T-helper 2 cell treated with Interferon-gamma antibody and Interleukin-4, amounts not matched to agents 5 μg/mL and 100 μg/mL, for 36 hours (primary cell): ENCODE measurements at places on chromosomes 7 and 10.

DNA sequence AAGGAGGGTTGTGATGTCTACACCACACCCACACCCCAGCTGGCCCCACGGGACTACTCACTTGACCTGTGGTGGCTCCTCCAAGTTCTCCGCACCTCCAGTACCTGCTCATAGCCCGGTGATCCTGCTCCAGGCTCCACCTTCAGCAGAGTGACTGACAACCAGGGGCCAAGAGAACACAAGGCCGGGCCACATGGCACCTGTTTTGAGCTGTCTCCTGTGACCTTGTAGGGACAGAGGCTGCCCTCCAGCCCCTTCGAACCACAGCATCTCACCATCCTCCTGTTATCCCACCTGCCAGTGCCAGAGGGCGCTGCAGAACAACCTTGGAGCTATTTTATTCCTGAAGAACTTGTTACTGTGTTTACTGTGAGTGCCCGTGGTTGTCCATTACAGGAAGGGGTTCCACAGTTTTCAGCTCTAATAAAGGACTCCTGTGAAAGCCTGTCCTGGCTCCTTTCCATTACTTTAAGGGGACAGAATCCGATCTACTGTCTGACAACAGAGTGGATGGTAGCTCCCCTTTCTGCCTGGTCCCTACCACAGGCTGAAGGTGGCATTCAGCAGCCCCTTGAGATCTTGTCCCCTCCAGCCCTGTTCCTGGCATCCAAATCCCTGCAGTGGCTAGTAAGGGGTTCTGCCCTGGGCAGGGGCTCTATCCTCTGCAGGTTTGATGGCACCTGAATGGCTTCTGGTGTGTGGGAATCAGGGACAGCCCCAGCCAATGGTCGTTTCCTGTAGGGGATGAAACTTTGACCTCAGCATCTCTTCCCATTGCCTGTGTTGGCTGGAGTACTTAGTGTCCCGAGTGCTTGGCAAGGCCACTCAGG, 50.8 kb downstream of the C10orf120 start:
- DNase-seq: peak; percentile 5

DNA sequence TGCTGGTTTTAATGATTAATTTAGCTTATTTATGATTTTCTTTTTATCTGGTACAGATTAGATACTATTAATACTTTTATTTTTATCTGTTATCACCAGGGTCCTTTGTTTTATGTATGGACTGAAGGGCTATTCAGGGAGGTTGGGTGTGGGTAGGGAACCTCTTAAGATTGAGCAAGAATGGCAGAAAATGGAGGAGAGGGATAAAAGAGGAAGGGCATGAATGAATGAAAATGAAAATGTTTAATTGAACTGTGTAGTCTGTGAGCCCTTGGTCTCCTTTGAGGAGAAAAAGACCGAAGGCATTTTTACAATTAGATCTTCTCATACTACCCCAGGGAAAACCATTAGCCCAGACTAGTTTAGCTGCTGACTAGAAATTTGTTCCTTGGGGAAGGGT, 93.1 kb downstream of the CDK14 start:
- no peak for DNase-seq

DNA sequence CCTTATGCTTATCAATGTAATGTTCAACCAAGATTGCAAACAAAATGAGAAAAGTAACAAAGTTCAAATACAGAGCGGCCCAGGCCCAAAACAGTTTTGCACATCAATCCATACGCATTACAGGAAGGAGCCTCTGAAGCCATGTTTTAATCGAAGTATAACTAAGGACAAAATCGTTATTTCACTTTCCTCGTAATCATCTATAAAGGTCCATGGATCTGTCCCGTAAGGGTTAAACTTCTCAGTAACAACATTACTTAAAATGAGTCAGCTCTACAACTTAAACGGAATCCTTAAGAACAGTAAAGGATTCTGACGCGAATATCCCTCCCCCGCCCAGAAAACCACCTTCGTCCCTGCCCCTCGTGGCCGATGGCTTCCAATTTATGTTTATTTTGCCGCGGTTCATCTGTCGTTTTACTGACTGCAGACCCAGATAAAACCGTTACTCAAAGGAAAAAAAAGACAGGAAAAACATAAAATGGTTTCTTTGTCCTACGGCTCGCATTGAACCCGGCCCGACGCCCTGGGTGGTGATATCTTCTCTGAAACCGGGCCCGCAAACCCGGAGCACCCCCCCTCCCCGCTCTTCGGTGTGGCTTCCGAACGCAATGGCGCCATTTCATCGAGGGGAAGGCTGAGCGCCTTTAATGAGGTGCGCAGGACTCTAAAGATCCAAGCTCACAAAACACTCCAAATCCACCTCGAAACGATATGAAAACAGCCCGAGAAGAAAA, 1.1 kb downstream of the HNRNPA2B1 start:
- DNase-seq: peak; percentile 56

DNA sequence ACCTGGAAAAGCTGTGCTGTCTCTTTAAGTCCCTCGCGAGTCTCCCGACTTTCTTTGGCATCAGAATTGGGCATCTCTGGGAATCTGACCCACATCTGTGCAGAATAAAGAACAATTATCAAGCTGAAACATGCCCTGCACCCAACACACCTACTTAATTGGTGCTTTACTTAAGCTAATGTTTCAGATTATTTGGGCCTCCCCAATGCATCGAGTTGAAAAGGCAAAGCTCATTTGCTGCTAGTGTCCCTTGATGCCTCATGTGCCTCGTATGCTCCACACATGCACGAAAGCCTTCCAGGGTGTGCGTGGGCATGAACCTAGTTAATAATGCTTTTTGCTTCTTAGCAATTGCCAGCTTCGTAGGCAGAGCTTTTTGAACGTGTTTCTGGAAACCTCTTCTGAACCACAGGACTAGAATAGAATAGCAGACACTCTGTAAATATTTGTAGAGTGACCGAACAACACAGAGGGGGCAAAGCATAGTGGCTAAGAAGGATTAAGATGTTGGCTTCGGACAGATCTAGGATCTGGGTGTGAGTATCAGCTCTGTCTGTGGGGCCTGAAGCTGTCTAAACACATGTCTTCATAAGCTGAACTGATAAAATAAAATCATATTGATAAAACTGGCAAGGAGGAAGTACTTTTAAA, 26.7 kb upstream of the FGFR2 start:
- no peak for DNase-seq

DNA sequence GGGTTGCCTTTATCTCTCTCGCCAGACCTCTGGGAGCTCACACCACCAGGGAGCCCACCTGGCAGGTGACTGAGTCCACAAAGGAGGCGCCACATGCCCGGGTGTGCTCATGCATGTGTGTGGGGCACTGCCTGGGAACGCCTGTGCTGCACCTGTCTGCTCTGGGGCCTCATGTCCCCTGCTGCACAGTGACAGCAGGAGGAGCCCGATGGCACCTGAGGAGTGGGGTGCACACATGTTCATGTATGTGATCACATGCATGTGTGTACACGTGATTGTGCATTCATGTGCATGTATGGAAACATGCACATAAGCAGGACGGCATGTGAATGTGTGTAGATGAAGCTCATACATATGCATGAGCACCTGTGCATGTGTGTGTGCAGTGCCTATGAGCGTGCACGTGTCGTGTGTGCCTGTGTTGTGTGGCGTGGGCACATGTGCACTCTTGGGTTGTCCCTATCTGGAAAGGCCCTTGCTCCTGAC, 22.0 kb downstream of the YKT6 start:
- no peak for DNase-seq

GRCh38 chr7:157628456-157628855, 291.7 kb downstream of the DNAJB6 start:
- no peak for DNase-seq

GRCh38 chr7:26376175-26376917, 84.7 kb downstream of the SNX10 start:
- DNase-seq: peak; percentile 33

DNA sequence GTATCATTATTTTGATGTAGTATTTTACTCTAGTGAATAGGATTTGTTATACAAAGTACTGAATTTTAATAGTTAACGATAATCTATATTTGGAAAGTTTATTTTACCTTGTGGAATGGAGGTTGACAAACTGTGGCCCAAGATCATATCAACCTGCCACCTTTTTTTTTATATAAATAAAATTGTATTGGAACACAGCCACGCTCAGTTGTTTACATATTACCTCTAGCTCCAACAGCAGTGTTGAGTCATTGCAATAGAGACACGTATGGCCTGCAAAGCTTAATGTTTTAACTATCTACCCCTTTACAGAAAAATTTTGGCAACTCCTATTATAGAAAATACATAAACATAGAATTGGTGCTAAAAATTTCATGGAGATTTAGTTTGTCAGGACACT, 239.3 kb downstream of the THSD7A start:
- DNase-seq: no peak

DNA sequence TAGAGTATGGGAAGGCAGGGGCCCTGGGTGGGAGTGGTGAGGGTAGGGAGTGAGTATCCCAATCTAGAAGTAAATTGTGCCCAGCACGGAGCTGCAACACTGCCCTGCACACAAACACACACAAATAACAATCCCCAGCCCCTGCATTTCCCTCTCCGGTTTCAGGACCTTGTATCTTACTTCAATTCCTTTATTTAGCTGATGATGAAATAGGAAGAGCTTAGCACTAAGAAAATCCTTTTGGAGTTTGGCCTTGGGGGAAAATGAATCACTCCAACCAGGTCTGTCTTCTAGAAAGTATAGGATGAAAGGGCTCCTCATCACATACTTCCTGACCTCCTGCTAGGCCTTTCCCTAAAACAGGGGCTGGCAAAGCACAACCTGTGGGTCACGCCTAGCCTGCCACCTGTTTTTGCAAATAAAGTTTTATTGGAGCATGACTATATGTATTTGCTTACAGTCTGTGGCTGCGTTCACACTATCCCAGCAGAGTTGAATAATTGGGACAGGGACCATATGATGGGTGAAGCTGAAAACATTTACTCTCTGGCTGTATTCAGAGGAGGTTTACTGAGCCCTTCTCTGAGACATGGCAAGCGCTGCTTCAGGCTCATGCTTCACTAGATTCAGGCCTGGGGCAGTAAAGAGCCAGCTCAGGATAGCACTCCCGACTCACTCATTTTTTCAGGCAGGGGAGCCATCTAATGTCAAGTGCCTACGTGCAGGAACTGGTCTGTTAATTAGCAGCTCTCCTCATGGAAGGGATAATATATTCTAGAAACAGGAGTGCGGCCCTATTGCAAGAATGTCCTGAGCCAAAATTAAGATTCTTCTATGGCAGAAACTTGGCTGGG, 111.0 kb downstream of the EGFR start:
- DNase-seq: no peak

DNA sequence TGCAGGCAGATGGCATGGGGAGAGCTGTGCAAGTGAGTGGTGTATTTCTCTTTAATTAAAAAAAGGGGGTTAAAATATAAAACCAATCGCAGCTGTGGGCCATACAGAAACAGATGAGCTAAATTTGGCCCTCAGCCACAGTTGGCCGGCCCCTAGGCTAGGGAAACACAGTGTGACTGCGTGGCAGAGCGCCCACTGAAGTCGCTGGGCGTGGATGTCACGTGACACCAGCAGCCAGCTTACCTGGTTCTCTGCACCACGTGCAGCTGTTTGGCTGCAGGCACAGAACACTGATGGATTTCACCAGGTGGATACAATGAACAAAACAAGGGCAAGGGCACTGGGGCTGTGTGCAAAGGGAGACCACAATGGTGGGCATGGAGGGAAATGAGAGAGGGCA, 119.3 kb upstream of the ZNF746 start:
- no peak for DNase-seq

- DNase-seq: no peak
Observed at GRCh38 chr10:34190580-34190979, 624.5 kb downstream of the PARD3 start.

- peak; percentile 78 for DNase-seq
Observed at GRCh38 chr10:62817766-62818425, 1.7 kb upstream of the EGR2 start.

- no peak for DNase-seq
Observed at GRCh38 chr10:6019796-6020195, 42.4 kb downstream of the IL2RA start.

GRCh38 chr10:7035126-7035761, 375.6 kb downstream of the SFMBT2 start:
- no peak for DNase-seq

DNA sequence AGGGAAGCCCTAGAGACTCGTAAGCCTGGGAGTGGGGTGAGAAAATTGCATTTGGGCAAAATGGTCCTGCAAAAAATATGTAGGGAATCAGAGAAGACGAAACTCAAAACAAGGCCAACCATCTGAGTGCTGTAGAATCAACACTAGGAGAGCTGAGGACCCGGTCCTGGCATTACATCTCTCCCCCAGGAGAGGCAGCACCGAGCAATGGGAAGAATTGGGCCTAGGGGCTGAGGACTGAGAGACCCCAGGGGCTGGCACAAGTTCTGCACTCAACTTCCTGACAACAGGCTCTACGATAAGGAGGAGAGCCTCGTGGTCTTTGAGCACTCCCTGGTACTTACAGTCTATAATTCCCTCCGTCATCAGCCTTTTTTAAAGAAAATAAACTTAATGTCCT, 47.6 kb downstream of the BPGM start:
- no peak for DNase-seq

DNA sequence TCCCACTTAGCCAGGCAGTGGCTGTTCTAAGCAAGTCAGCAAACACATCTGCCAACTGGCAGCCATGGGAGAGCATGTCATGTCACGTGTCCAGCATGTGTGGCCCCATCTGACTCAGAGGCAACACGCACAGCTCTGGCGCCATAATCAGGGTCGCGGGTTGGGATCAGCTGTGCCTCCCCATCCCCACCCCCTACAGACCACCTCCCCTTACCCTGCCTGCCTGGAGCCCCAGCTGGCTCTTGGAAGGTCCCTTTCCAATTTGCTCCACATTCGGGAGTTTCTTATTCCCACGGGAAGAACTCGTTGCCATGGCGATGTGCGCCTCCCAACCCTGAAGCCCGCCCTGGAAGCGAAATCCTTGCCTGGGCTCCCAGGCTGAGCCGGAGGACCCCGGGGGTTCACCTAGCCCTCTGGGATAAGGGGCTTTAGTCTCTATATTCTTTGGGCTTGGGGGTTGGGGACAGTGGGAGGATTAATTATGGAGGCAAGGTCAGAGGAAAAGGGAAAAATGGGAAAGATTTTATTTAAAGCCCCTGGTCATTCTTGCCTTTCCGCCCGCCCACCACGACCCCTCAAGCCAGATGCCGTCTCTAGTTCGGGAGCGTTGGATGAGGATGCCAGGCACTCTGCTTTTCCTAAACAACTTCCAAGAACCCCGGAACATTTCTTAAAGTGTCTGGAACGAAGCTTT, 283.7 kb downstream of the ZEB1 start:
- no peak for DNase-seq
